NAMALWA (cell line): ENCODE measurements at places on chromosomes 3 and 15.

- no peak for DNase-seq
These were observed 137.5 kb upstream of the CCDC54 start for GRCh38 chr3:107239703-107240102.

DNA sequence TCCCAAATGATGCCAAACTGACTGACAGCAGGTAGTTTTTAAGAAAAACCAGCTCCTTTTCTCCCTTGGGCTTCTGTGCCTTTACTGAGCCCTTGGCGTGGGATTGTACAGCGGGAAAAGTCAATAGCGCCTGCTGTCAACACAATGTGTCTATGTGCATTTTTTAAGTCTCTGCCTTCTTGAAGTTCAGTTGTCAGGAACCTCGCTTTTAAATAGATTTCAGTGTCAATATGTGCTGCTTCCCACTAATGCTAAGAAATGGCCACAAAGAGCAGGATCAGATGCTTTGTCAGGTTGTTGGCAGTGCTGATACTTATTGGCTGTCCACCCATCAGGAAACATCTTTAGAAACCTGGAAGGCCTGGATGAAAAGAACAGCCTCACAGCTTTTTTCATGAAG, 424.4 kb downstream of the C3orf38 start:
- DNase-seq, result no peak

GRCh38 chr3:69784954-69785514, 45.8 kb downstream of the MITF start:
- DNase-seq, result no peak

DNA sequence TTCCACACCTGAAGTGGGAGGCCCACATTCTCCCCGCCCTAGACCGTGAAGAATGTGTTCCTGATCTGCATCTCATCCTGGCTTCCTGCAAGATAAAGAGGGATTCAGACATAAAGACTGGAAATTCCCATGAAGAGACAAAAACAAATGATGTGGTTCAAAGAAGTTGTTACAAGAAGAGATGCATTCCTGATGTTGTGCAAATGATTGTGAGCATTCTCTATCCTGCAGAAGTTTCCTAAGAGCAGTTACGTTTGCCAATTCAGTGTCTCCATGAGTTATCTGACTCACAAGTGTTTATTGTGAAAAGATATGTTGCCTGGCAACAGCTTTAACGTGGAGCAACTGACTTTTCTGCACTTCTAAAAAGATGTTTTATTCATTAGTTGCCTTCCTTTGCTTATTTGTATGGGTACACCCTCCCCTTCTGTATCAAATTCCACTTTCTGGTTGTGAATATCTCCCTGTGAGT, 107.8 kb downstream of the ZIC4 start:
- DNase-seq, result peak; percentile 27

- peak; percentile 60 for DNase-seq
These were observed 16.1 kb upstream of the CACNA2D2 start for GRCh38 chr3:50519471-50520089.

- no peak for DNase-seq
These were observed 41.2 kb downstream of the SLC2A2 start for GRCh38 chr3:170985304-170985703.

GRCh38 chr3:10957976-10958749, 34.4 kb upstream of the SLC6A1 start:
- DNase-seq, result no peak

GRCh38 chr3:106341586-106342162, 472.9 kb upstream of the CBLB start:
- no peak for DNase-seq

DNA sequence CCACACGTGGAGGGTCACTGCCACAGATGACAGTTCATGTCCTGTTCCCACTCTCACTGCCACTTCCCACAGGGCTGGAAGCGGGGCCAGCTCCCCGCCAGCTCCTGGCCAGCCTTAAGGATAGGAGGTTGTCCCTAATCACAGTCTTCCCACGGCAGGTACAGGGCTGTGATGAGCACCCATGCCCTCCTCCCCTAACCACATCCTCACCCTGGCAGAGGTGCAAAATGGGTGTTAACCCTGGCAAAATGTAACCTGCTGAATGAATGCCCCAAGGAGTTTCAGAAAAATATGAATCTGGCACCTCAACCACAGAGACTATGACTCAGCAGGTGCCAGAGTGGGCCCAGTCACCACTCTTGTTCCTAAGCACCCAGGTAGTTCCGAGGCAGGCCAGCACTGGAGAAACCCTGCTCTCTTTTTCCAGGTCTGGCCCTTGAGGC, 185.1 kb upstream of the TPM1 start:
- no peak for DNase-seq

DNA sequence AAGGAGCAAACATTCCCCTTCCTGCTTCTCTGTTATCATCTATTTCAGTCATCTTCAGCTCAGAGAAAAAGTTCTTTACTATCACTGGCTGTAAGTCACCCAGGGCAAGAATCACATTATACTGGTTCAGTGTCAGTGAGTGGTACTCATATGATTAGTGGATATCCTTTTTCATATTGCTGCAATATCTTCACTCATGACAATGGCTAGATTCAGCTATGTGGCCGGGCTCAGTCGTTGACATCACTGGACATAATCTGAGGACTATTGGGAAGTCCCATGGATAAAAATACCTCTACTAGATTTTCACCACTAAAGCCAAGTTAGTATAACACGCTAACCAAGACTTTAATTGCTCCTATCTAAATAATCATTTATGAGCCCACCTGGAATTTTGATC, 91.3 kb upstream of the UBE2E2 start:
- no peak for DNase-seq

DNA sequence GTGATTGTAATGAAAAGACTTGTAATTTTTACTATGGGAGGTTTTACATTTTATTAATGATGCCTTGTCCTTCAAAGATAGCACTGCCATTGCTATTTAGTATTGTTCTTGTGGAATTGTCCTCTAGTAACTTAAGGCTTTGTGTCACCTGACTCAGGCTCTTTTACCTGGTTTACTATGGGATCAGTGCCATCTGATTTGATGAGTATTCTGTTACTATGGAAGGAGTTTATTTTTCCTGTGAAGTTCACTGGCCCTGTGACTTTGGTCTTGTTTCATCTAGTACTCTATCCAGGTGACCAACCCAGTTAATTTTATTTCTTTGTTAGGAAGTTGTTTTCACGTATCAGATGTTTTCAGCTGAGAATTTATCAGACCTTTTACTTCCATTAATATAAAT, 9.0 kb downstream of the MORF4L1 start:
- DNase-seq, result no peak
